ENCODE measurements at places on chromosomes 5 and 9.

DNA sequence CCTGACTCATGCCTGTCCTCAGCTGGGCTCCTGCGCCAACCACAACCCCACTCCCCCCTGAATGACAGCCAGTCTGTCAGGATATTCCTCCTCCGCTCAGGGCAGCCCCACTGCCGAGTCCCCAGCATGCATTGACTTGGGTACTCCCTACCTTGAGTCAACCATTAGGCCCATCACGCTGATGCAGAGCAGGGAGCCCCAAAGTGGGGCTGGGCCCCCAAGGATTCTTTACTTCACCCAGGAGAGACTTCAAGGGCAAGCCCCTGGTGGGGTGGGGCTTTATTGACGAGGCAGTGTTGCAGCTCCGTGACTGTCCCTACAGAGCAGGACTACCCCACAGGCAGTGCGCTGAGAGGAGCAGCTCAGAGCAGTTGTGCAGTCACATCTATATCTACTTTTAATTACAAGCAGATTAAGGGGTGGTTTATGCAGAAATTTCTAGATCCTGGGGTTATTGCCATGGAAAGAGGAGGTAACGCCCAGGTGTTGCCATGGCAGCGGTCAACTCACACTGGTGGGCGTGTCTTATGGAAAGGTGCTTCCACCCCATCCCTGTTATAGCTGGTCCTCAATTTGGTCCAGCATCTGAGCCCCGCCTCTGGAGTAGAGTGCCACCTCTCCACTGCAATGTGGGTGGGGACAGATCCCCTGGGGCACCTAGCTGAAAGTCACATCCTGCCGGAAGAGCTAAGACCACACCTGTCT is 32.1 kb upstream of the FCN1 start:
- no peak for DNase-seq

- no peak for DNase-seq
Measured at GRCh38 chr5:128480158-128480557, 57.9 kb downstream of the FBN2 start.

DNA sequence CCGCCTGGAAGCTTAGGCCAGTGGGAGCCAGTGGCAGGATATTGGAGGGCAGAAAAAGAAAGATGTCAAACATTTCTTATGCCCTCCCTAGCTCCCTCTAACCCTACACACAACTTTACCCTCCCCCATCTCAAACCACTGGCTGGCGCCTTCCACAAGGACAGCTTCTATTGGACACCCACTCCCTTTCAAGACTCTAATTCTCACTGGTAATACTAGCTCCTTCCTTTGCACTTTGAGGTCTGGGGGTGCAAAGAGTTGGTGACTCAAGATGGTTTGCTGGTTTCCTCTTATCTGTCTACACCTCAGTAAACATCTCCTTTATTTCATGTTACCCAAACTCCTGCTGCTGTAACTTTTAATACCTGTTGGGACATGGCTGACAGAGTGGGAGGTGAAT is 11.6 kb upstream of the ITGA1 start:
- DNase-seq, result no peak

DNA sequence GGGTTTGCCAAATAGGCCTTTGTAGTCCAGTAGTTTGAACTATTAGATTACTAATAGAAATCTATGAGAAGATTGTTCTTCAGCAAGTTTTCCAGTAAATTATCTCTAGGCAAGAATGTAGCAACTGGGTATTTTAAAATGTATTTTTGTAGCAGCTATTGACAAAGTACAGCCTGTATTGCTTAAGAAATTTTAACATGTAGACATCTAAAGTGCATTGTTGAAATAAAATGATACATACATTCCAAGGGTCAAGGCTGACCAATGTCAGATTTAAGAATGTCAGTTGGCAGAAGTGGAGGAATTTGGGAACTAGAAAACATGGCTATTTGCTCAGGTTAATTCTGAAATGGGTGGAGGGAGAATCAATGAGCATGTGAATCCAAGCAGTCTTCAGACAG is 57.5 kb upstream of the ZSWIM6 start:
- peak; percentile 34 for DNase-seq

DNA sequence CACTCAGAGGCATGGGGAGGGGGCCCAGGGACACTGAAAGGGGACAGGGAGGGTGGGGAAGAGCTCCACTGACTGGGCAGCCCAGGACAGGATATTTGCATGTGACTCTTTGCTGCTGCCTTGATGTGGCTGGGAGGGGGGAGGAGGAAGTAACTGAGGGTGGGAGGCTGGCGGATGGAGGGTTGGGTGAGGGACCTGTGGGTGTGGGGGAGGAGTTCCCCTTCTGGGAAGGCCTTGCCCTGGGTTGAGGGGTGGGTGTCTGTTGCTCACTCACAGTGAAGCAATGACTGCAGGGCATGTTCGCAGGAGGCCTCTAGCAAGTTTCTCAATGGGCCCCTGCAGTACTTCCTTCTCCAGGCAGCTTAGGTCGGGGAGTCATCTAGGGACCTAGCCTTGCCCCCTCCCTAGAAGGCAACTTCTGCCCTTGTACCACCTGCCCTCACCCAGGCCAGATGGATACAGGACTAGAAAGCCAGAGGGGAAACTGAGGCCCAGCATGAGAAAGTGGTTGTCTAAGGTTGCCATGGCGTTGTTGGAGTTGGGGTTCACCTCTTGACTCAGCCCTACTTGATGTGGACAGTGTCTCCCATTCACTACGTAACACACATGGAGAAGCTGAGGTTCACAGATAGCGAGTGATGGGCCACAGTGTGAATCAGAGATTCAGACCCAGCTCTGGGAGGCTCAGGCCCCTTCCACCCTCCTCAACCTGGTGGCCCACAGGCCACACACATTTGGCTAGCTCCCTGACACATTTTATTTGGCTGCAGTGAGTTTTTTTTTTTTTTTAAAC is 3.0 kb downstream of the GRK6 start:
- DNase-seq, result no peak

DNA sequence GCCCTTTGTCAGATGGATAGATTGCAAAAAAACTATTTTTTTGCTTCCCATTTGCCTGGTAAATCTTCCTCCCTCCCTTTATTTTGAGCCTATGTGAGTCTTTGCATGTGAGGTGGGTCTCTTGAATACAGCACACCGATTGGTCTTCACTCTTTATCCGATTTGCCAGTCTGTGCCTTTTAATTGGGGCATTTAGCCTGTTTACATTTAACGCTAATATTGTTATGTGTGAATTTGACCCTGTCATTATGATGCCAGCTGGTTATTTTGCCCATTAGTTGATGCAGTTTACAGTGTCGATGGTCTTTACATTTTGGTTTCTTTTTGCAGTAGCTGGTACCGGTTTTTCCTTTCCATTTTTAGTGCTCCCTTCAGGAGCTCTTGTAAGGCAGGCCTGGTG is 13.0 kb upstream of the DEPDC1B start:
- DNase-seq, result no peak

- no peak for DNase-seq
Measured at GRCh38 chr5:39466846-39467245, 42.1 kb upstream of the DAB2 start.

DNA sequence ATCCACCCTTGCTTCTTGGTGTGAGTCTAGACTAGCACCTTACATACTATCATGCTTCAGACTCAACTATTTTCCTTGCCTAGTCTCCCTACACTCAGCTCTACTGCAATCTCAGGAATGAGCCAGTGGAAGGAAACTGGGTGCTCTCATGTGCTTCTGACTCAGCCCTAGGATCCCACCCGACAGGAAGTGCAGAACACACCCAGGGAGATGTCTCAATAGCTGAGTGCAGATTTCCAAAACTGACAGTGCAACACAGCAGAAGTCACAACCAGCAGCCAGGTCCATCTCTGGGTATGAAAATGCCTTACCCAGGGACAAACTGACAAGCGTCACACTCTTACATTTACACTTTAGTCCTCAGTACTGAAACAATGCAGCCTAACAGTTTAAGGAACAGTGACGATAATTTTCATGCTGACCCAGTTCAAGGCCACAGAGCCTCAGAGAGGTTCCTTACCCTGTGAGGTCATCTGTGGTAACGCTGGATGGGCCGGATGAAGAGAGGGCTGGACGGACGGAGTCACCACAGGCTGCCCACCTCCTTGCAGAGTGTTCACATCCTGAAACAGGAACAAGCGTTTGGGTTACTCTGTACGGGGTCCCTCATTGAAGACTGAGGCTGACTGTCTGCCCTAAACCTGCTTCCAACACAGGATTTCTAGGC is 33.0 kb downstream of the FKBP15 start:
- peak; percentile 95 for DNase-seq

GRCh38 chr5:21711866-21712758 is 1141.0 kb downstream of the CDH12 start:
- peak; percentile 36 for DNase-seq

DNA sequence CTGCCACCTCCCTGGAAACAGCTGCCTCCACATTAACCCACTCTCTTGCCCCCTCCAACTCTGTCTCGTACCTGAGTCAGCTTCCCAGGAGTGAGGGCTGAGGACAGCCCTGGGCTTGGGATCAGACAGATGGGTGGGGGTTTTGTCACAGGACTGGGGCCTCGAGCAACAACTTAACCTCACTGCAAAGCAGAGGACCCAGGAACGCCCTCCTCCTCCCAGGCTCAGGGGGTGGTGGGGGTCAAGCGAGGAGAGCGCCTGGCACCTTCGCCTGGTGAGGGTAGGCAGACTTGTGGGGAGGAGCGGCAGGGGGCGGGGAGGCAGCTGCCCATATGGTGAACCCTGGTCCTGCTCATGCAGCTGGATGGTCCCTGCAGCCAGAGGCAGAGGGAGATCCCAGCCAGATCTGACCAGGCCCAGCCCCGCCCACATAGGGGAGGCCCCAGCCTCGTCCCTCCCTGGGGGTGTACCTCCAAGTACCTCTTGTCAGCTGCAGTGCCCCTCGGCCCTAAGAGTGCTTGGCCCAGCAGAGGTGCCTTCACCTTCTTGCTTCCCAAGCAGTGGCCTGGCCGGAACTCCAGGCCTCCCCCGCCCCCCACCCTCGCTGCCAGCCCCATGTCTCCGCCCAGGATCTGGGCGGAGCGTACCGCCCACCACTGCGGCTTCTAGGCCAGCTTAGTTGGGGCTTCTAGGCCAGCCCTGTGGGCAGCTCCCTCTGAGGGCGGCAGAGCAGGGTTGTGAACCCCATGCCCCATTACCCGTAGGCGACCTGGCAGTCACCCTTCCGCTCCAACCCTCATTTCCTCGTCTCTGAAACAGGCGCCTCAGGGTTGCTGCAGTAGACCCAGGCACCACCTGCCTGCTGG is at the start of gene SARDH:
Gene SARDH, minus strand, starts transcription at position 579 of the 866 bp plus-strand sequence. CDS start 4,179 bp downstream, outside the sequence.
- DNase-seq, result peak; percentile 32

GRCh38 chr5:75523275-75523674 is 11.6 kb downstream of the POLK start:
- DNase-seq, result no peak

DNA sequence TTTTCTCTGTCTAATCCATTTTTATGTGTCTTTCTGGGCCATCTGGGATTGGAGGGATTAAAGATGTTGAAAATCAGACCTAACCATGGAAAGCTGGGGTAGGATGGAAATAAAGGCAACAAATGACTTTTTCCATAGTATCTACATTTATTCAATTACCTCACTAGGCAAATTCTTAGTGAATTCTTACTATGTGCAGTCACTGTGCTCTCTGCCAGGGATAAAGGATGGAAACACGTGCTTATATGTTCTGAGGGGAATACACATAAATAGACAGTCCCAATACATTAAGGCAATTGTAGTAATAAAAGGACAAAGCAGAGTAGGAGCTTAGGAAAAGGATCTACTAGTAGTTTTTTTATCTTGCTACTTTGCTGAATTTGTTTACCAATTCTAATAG is 214.2 kb downstream of the PRR16 start:
- peak; percentile 34 for DNase-seq

- peak; percentile 21 for DNase-seq
Measured at GRCh38 chr9:4738866-4739586, 2.0 kb downstream of the AK3 start.

- peak; percentile 82 for DNase-seq
Measured at GRCh38 chr5:35089334-35090314, 41.9 kb upstream of the AGXT2 start.

GRCh38 chr5:73280821-73281746 is 108.1 kb downstream of the TMEM174 start:
- DNase-seq, result peak; percentile 86

- no peak for DNase-seq
Measured at GRCh38 chr9:6869081-6869948, 111.5 kb downstream of the KDM4C start.

- DNase-seq, result peak; percentile 15
Measured at GRCh38 chr9:128494108-128494745, 10.3 kb upstream of the GLE1 start.

- DNase-seq, result no peak
Measured at GRCh38 chr9:131403493-131403773, 9.5 kb downstream of the PRRC2B start.

GRCh38 chr9:135136991-135137832 is 49.7 kb downstream of the OLFM1 start:
- peak; percentile 8 for DNase-seq

- peak; percentile 55 for DNase-seq
Measured at GRCh38 chr5:39892708-39893107, 467.9 kb upstream of the DAB2 start.

GRCh38 chr5:180088561-180088960 is 17.0 kb upstream of the RNF130 start:
- DNase-seq, result no peak

DNA sequence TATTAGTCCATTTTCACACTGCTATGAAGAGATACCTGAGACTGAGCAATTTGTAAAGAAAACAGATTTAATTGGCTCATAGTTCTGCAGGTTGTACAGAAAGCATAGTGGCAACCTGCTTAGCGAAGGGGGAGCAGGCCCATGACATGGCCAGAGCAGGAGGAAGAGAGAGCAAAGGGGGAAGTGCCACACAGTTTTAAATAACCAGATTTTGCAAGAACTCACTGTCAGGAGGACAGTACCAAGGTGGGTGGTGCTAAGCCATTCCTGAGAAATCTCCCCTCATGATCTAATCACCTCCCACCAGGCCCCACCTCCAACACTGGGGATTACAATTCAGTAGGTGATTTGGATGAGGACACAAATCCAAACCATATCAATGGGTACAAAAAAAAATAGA is 16.8 kb upstream of the PCSK5 start:
- DNase-seq, result no peak

DNA sequence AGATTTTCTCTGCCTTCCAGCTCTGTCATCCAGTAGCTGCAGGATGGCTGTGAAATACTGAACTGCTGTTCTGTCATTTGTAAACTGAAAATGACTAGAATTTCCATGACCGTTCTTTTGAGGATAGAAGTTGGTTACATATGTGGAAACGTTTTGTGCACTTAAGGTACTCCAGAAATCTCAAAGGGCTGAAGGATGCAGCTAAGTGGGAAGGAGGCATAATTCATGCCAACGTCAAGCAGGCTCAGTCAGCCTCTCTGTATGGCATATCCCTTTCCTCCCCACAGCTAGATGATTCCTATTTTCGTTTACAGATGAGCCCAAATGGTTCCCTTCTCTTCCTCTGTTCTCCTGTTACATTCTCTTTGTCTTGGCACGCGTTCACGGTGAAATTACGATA is 257.6 kb downstream of the FBXL7 start:
- no peak for DNase-seq
